ENCODE measurements at places on chromosomes 12 and 14. TPM values are rescaled to one million over a fixed set of nuclear protein-coding genes. Genes with fewer than 3 reads are reported as not detected.
A peak's percentile ranks its signal among the peaks of the same experiment; 100 is the strongest.

DNA sequence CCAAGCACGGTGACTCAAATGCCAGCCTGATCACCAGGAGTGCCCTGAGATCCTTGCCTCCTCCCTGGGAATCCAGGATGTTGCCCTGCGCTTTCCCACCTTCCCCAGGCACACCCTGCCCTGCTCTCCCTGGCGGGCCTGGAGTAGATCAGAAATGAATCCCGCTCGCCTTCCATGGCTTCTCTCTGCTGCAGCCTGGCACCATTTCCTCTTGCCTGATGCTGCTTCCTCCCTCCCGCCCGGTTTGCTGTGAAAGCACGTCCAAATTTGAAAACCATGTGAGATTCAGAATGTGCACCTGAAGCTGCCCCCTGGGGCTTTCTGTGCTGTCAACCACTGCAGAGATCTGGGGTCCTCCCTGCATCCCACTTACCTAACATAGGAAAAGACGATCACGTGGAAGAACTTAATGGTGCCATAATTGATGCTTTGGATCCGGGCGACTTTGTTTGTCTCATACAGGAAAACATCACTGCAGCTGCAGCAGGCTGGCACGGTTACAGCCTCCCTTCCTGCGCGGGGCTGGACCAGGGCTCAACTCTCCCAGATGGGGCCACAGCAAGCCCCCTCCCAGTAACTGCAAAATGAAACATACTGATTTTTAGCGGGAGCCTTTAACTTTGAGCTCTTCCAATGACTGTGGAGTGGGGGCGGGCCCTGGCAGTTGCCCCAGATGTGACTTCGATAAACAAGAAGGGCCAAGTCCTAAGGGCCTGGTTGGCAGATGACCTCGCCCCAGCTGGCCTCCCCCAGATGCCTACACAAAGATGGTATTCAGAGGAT lies 24.9 kb upstream of the C12orf76 start:
- peaks cover 21% of the 10 kb centered on the region for H3K4me1 ChIP-seq
- peak; percentile 8 for DNase-seq
- H3K27me3 ChIP-seq: no peaks in the 10 kb centered on the region
- H3K36me3 ChIP-seq: no peaks in the 10 kb centered on the region

DNA sequence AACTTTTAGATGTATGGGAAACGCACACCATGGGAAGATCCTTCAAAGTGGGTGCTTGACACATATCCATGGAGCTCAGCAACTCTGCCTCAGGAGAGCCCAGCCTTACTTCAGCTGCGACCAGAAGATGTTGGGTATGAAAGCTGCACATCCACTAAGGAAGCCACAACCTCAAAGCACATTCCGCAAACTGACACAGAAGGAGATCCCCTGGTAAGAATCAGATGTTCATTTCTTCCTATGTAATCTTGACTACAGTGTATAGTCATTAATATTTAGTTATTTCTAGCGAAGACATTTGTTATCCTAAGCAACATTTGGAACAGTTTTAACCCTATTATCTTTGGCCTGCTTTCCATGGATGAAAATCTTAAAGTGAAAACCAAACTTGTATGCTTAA lies 374.2 kb downstream of the NAV3 start:
- no peak for DNase-seq
- H3K4me1 ChIP-seq: no peaks in the 10 kb centered on the region
- no peaks in the 10 kb centered on the region for H3K36me3 ChIP-seq
- H3K4me3 ChIP-seq: no peak overlapping the region
- no peaks in the 10 kb centered on the region for H3K27me3 ChIP-seq

GRCh38 chr12:91601054-91601453 lies 418.4 kb upstream of the DCN start:
- no peaks in the 10 kb centered on the region for H3K4me1 ChIP-seq
- no peaks in the 10 kb centered on the region for H3K36me3 ChIP-seq
- DNase-seq: no peak
- no peak overlapping the region for H3K4me3 ChIP-seq
- no peaks in the 10 kb centered on the region for H3K27me3 ChIP-seq

DNA sequence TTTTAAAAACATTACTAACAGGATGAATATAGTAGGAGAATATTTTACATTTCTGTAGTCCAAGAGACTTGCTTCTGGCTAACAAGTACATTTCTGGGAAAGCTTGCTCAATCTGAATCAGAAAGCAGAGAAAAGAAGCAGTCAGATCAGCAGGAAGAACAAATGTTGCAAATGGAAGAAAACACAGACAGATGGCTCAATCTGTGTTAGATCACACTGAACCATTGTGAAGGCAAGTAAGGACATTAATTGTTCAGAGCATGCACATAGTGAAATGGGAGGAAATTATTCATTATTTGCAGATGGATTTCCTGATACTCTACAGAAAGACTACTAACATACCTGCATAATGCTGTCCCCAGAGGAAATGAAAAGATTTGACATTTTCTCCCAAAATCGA lies 65.2 kb upstream of the CNOT2 start:
- no peak for DNase-seq
- no peak overlapping the region for H3K4me3 ChIP-seq
- H3K27ac ChIP-seq: no peak overlapping the region
- H3K36me3 ChIP-seq: no peaks in the 10 kb centered on the region
- H3K4me1 ChIP-seq: no peaks in the 10 kb centered on the region
- no peaks in the 10 kb centered on the region for H3K27me3 ChIP-seq

GRCh38 chr12:122819209-122819785 lies 16.0 kb upstream of the HIP1R start:
- no peak for DNase-seq
- no peak overlapping the region for H3K27ac ChIP-seq
- no peaks in the 10 kb centered on the region for H3K27me3 ChIP-seq

- H3K27ac ChIP-seq: no peak overlapping the region
- peak overlapping the region; percentile 53 for H3K4me3 ChIP-seq
- H3K4me1 ChIP-seq: peaks cover 11% of the 10 kb centered on the region
- H3K36me3 ChIP-seq: no peaks in the 10 kb centered on the region
- DNase-seq: no peak
Measured at GRCh38 chr12:2035431-2036055, 17.2 kb upstream of the CACNA1C start.

GRCh38 chr12:82746668-82747067 lies 60.0 kb downstream of the TMTC2 start:
- no peak overlapping the region for H3K4me3 ChIP-seq
- no peak overlapping the region for H3K27ac ChIP-seq

The ERBB3 gene
- total RNA-seq: 6.9 TPM

The VRTN gene
- total RNA-seq: not detected

All from CD4-positive, alpha-beta memory T cell (primary cell).